ENCODE measurements at places on chromosomes 11 and 22.

GRCh38 chr11:43942662-43943371 lies 380 bp downstream of the C11orf96 start:
- peak; percentile 73 for DNase-seq

- no peak for DNase-seq
These were observed 671.7 kb downstream of the BRD1 start for GRCh38 chr22:49155770-49156580.

GRCh38 chr11:76796511-76797198 lies 13.5 kb downstream of the TSKU start:
- no peak for DNase-seq

GRCh38 chr11:57792870-57793269 lies 31.3 kb downstream of the CTNND1 start:
- no peak for DNase-seq

DNA sequence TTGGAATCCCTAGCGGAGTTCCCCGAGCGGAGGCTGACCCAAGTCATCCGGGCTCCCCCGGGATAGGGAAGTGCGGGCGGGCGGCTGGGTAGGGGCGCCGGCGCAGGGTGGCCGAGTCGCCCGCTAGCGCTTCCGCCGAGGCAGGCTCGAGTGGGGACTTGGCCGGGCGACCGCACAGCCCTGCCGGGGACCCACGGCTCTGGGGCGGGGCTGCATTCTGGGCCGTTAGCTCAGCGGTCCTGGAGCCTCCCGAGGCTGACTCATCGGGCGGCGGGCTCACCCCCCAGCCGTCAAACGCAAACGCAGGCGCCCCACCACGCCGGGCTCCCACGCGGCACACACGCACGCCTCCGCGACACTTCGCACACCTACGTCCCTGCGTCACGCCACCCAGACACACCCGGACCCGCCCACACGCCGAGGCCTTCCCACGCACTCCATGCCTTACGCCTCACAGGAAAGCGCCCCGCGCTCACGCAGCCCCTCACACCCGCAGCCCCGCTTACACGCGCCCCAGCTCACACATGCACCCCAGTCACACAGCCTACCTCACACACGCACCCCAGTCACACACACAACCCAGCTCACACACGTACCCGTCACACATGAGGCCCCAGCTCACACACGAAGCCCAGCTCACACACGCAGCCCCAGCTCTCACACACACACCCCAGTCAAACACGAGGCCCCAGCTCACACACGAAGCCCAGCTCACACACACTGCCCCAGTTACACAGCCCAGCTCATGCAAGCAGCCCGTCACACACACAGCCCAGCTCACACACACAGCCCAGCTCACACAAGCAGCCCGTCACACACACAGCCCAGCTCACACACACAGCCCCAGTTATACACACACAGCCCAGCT lies 1.2 kb downstream of the PHLDB1 start:
- no peak for DNase-seq

- DNase-seq = peak; percentile 63
These were observed 81.5 kb upstream of the TP53AIP1 start for GRCh38 chr11:129023968-129024676.

Measured in ecto neural progenitor cell (in vitro differentiated cells).